ENCODE measurements at places on chromosomes 2 and 18.

DNA sequence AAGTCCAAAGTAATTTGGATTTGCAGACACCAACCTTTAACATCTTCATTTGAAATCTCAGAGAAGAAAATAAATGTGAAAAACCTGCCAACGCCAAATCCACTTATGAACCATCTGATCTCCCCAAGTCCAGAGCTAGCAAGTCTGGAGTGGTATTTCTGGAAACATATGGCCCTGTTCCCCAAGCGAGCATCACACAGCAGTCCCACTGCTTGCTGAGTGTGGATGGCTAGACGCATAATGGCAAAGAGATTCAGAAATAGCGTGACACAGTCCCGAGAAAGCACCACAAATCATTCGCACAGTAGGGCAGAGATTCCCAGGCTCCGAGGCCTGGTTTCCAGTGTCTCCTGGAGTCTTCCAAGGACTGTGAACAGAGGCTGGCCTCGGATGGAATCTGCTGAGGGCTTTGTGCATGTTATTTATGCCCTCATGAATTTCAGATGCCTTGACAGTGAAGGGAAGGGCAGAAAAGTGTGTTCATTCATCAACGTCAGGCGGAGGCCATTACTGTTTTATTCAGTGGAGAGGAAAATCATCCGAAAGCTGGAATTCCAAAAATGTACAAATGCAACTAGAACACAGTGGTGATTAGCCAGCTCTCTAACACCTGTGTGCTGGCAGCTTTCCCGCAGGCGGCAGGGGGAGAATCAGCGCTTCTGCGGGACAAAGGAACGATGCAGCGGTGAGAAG is 417.0 kb downstream of the EIPR1 start:
- no peak for DNase-seq

DNA sequence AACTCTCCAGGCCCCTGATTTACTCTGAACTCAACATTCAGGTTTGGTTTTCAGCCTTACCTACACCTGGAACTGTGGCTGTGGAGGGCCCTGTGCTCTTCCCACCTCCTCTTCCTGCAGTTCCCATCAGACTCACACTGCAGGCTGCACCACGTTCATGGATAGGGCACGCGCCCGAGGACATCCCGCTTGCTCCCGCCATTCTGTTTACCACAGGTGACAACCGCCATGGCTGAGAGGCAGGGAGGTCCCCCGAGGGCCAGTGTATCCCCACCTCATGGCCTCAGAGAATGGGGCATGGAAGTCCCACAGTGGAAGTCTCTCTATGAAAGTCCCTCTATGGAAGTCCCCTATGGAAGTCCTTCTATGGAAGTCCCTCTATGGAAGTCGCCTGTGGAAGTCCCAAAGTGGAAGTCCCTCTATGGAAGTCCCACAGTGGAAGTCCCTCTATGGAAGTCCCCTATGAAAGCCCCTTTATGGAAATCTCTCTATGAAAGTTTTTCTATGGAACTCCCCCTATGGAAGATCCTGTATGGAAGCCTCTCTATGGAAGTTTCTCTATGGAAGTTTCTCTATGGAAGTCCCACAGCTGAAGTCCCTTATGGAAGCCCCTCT is 358.4 kb upstream of the SALL3 start:
- DNase-seq: no peak

DNA sequence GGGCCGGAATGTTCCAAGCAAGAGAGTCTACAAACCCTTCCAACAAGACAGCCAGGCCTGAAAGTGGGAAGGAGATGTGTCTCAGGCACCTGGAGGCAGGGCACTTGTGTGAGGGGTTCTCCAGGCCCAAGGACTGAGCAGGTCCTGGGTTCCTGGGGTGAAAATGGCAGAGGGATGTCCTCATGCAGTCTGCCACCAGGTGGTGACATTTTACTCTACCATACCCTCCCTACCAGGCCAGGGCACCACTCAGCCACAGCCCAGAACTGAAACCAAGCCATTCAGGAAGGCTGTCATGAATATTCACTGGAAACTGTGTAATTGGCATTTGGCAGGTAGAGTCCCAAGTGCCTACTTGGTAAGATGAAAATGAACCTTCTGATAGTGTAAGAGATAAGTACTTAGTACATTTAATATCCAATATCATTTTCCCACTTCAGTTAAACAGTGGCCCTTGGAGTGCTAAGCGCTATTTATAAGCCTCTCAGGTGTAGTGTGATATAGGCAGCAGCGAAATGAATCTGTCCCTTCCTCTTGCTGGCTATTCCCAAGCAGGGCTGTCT is 185.1 kb downstream of the MYO5B start:
- DNase-seq: no peak

- DNase-seq: no peak
Observed at GRCh38 chr2:236370847-236371409, 106.7 kb upstream of the ASB18 start.

GRCh38 chr18:13587937-13588336 is 138.4 kb downstream of the FAM210A start:
- DNase-seq: no peak

- no peak for DNase-seq
Observed at GRCh38 chr2:59892398-59892797, 661.1 kb downstream of the BCL11A start.

DNA sequence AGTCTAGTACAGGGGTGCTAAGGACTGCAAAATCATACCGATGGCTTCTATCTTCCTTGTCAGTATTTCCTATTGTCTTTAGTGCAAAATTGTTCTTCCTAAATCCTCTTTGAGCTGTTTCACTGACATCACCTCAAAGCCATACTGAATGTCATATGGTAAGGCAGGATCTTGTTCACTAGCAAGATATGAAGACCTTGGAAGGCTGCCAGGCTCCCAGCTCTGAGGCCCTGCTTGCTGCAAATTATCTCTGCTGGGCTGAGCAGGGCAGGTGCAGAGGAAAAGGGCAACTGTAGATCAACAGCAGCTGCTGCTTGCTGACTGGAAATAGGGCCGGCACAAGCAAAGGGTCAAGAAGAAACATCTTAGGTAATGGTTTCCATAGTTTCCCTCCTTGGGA is 58.2 kb downstream of the PMAIP1 start:
- DNase-seq: no peak

GRCh38 chr18:2681993-2682603 is 26.6 kb downstream of the SMCHD1 start:
- DNase-seq: no peak

- DNase-seq: peak; percentile 21
Observed at GRCh38 chr2:12057436-12058166, 311.2 kb downstream of the LPIN1 start.

DNA sequence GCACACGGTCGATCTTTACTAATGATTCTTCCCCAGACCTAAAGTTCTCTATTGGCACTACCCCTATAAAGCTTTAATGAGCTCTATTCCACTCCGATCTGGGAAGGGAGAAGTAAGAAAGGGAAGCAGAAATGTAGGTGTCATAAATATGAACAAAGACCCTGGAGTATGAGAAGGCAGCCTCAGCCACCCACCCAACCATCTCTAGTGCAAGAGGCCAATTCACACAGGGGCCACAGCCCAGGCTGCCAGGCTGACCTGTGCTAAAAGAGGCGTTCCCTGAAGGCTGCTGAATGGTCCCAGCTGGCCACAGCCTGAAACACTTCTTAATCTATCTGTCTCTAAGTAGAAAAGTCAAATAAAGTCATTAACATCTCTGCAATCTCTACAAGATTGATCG is 60.1 kb upstream of the ACTR3 start:
- DNase-seq: no peak

- DNase-seq: no peak
Observed at GRCh38 chr18:80176334-80177073, 67.4 kb downstream of the ADNP2 start.

DNA sequence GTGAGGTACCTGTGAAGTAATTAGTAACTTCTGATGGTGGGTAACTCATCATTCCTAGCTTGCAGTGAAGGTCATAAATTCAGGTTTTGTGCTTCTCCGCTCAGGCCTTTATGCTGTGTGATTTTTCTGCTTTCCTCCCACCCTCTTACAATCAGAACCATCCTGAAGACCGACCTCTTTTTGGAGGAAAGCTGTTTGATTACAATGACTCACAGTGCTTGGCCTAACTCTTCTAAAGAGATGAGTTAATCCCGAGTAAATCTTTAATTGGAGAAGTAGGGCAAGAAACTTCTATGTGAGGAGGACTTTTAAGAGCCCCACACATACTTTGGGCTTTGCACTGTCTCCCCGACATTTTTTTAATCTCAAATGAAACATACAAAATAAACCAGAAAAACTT is 53.1 kb downstream of the TTC27 start:
- DNase-seq: no peak

GRCh38 chr2:20485612-20486388 is 38.9 kb downstream of the RHOB start:
- DNase-seq: no peak

GRCh38 chr2:172905937-172906811 is 169.5 kb upstream of the MAP3K20 start:
- no peak for DNase-seq

- no peak for DNase-seq
Observed at GRCh38 chr2:126885751-126886210, 12.9 kb upstream of the TEX51 start.

GRCh38 chr2:67717692-67718091 is 320.6 kb downstream of the ETAA1 start:
- no peak for DNase-seq

DNA sequence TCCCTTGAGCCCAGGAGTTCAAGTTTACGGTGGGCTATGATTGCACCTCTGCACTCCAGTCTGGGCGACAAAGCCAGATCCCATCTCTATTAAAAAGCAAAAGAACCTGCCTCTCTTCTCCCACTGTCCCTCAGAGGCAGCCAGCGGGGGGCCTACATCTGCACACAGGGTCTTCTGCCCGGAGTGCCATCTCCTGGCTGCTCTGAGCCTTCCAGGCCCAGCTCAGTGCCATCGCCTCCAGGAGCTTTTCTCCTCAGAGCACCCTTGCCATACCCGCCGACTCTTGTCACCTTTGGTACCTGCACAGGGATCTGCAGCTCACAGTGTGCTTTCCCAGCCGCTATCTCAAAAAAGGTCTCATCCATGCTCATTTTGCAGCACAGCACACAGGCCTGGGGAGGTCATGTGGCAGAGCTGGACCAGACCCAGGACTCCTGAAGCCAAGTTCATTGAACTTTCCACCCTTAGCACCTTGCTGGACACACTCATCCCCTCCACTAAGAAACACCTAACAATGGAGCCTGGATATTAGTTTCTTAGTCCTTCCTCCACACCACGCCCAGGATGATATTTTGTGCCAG is 186.3 kb downstream of the HAUS1 start:
- DNase-seq: no peak

GRCh38 chr18:58695772-58696171 is 24.5 kb downstream of the MALT1 start:
- no peak for DNase-seq

DNA sequence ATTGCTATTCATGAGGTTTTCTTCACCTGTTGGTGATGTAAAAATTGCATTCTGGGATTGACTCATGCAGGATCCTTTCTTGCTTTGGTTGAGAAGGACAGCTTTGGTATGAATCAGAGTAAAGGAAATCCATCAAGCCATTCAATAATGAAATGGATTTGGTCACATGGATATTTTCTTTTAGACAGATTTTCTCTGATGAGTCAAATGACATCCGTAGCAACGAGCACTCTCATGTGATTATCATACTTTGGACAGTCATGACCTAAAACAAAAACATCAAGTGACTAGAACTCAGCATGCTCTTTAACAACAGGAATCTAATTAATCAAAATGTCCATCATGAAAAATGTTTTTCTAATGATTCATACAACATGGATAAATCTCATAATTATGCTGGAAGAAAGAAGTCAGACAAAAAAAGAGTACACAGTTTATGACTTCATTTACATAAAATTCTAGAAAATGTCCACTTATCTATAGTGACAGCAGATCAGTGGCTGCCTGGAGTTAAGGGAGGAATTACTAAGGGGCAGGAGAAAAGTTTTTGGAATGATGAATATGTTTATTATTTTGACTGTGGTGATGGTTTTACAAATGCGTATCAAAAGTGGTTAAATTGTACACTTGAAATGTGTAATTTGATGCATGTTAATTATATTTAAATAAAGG is 30.7 kb downstream of the TRAK2 start:
- no peak for DNase-seq

DNA sequence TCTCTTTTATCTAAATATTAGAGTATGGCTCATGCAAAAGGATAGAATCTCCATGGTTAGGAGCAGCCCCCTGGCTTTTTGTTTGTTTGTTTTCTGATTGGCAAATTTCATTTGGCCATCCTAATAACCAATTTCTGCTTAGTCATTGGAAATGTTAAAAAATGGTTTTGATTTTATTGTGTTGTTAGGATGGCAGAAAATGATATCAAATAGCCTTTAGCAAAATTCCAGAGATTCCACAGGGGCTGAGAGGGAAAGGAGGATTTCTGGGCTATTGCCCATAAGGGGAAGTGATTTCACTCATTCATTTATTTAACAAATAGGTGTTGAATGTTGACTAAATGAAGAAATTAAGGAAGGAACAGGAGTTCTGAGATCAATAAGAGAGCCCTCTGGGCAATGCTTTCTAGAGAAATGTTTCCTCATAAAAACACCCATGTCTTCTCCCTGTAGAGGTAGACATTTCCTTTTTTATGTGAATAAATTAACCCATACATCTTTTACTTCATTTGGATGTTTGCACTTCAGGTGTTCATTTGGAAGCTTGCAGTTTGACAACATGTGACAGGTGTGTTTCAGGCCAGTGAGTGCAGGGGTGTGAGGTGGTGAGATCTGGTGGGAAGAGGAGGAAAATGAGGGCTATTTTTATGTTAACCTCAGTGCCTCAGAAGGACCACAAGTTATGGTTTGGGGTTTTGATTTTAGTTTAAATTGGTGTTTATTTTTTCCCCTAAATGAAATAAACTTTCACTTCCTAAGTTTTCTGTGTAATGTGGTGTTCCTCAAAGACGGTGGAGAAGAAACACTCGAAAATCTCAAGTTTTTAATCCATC is 61.7 kb upstream of the EPC2 start:
- no peak for DNase-seq
